ENCODE measurements at places on chromosomes 12 and 14.

GRCh38 chr12:82099216-82099615, 259.0 kb downstream of the CCDC59 start:
- no peak for DNase-seq

GRCh38 chr14:100430571-100430970, 107.4 kb downstream of the SLC25A47 start:
- DNase-seq, result no peak

DNA sequence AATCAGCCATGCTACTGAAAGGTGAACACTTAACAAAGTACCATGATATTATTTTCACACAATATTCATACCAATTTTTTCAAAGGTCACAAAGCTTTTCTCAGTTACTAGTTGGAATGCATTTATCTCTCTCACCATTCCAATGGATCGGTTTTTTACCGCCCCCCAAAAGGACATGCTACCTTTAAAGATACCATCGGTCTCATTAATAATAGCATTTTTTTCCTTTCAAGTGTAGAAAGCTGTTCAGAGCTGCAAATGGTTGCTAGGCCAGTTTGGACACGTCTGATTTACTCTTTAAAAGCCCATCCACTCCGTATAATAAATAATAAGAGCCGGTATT, 34.9 kb upstream of the STON2 start:
- no peak for DNase-seq

DNA sequence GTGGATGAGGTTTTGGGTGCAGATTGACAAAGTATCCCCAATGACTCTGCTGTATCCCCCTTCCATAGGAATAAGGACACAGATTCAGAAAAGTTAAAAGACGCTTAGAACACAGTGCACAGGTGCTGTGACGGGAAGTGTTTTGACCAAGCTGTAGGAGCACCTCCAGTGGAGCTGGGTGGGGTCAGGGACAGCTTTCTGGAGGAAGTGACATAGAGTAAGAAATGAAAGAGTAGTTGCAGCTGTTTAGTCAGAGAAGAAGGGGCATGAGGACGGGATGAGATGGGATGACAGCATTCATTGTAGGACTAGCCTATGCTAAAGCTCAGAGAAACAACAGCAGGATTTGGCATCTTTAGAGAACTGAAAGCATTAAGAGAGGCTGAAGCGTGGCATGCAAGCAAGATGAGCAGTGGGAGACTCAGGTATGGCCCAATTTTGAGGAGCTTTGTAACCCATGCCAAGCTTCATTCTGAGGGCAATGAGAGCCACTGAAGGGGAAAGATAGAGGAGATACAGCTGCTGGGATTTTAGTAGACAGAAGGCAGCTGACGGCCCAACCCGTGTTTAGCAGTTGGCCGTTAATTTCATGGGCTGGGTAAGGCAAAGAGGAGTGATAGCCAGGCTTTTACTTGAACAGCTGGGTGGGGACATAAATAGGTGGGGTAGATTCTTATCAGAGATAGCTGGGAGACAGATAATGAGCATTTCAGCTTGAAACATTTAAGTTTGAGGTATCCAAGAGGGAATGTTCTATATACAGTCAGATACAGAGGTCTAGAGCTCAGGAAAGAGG, 131.8 kb upstream of the KRAS start:
- DNase-seq, result no peak

GRCh38 chr12:76674669-76675315, 89.1 kb upstream of the ZDHHC17 start:
- DNase-seq, result no peak

DNA sequence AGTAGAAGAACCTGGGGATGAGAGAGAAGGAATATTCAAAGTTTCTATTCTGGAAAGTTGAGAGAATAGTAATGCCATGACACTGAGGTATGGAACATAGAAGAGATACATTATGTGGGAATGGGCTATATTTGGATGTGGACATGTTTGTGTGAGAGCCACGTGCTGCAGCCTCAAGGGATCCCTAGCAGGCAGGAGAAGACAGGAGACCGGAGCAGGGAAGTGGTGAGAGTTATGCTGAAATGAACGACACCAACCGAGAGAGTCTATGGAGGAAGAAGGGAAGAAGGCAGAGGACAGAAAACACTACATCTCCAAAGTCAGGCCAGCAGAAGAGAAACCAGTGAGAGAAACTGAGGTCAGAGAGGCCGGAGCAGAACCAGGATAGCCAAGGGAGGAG, 10.0 kb upstream of the RIPK3 start:
- DNase-seq, result no peak

GRCh38 chr12:92955997-92956663, 27.0 kb upstream of the EEA1 start:
- DNase-seq, result no peak

- DNase-seq, result peak; percentile 29
These were observed 80.9 kb downstream of the SLC41A2 start for GRCh38 chr12:104877103-104877705.

Measured in stimulated activated CD4-positive, alpha-beta T cell treated with anti-CD3 and anti-CD28 coated beads, Interleukin-4, amount 100 ng/mL, for 1 hour (primary cell).